ENCODE measurements at places on chromosomes 6 and 20.

- DNase-seq: no peak
Measured at GRCh38 chr6:28115799-28116198, 8.6 kb upstream of the ZSCAN16 start.

DNA sequence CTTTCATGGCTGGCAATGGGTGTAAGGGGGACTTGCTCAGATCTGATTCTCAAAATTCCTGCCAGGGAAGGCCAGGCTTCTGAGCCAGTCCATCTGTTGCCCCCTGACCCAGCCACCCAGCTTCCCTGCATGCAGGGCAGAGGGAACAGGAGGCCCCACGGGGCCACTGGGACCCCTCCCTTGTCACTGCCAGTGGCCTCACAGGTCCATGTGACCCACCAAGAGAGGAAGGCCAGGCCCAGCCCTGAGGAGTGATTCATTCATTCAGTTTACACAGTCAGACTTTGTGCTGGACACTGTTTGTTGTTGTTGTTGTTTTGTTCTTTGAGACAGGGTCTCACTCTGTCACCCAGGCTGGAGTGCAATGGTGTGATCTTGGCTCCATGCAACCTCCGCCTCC, 39.5 kb downstream of the UBE2V1 start:
- DNase-seq: no peak

DNA sequence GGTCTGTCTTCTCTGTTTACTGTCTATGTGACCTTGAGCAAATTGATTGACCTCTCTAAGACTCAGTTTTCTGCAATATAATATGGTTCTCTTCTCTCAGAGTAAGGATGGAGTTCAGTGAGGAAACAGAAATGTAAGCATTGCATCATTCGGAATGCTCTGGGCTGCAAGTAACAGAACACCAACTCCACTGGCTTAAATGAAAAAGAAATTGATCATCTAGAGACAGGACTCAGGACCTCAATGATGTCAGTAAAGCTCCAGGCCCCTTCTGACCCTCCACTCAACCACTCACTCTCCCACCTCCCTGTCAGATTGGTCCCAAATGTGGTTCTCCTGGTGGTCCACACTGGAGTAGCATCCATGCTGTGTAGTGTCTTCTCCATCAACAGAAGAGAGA, 31.9 kb downstream of the FAM110A start:
- DNase-seq: no peak

DNA sequence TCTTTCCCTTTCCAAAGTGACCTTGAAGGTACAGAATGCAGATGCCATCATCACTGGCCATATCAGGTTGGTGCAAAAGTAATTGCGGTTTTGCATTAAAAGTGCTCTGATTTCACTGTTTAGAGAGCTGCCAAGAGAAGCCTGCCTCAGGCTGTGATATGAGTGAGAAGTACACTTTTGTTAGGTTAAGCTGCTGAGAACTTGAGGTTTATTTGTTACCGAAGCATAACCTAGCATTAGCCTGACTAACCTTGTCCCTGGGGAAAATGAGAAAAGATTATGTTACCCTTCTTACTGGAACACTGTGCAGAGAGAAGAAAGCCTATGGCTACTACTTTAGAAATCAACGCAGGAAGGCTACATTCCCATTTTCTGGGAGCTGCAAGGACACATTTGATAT, 70.5 kb upstream of the RBM24 start:
- no peak for DNase-seq

GRCh38 chr6:33433544-33434191, 13.8 kb downstream of the SYNGAP1 start:
- no peak for DNase-seq

GRCh38 chr20:35274172-35275092, 3.5 kb downstream of the MMP24OS start:
- no peak for DNase-seq

GRCh38 chr6:97465877-97466561, 183.0 kb upstream of the MMS22L start:
- no peak for DNase-seq

GRCh38 chr20:44406572-44407137, 51.2 kb downstream of the HNF4A start:
- DNase-seq: no peak

- DNase-seq: no peak
Measured at GRCh38 chr6:79670789-79671188, 39.7 kb downstream of the SH3BGRL2 start.

DNA sequence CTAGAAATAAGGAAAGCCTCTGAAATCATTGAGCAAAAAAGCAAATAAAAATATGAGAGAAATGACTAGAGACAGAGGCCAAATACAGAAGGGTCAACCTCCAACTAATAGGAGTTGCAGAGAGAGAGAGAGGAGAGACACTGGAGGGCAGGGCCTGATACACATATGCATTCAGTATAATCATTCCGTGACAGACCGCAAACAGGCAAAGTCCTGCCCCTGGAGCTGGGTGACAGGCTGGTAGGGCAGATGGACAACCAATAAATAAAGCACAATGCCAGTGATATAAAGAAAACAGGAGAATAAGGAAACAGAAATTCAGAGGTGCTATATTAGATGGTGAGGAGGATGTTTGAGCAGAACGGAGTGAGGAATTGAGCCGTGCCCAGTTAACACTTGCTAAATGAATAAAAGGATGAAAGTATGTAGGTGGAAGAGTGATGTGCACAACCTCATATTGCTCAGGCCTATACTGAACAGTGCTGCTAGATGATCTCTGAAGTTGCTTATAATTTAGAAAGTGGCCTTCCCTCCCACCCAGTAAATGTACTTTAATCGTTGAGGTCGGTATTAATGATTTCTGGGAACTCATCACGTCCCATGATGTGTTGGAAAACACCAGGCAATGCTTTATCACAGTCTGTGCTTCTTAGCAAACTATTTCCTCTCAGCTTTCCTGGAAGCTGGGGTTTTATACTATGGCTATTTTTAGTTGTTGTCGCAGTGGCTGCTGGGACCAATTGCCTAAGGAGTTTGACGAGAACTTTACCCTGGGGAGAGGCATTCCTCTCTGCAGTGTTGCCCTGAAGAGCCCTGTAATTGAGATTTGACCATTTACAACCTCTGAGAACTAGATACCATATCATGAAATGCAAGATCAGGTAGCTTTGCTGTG, 37.6 kb upstream of the CLIC5 start:
- no peak for DNase-seq

- no peak for DNase-seq
Measured at GRCh38 chr6:3871515-3871914, 22.3 kb downstream of the FAM50B start.

GRCh38 chr6:167679790-167680604, 146.7 kb upstream of the AFDN start:
- DNase-seq: no peak

DNA sequence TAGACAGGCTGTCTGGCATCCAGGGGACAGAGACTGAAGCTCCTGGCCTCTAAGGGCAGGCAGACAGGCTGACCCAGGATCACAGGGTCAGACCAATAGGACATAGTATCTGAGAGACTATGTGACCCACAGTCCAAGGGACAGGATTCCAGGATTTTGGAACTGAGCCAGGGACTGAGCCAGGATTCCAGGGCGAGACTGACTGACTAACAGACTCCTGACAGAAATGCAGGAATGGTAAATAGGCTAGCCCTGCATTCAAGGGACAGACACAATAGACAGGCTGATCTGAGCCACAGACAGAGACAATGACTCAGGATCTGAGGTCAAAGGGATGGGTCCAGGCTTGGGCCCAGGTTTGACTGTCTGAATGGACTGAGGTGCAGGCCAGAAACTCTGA, 19.8 kb downstream of the XKR7 start:
- no peak for DNase-seq

GRCh38 chr6:143885116-143885515, 20.8 kb downstream of the ZC2HC1B start:
- no peak for DNase-seq

DNA sequence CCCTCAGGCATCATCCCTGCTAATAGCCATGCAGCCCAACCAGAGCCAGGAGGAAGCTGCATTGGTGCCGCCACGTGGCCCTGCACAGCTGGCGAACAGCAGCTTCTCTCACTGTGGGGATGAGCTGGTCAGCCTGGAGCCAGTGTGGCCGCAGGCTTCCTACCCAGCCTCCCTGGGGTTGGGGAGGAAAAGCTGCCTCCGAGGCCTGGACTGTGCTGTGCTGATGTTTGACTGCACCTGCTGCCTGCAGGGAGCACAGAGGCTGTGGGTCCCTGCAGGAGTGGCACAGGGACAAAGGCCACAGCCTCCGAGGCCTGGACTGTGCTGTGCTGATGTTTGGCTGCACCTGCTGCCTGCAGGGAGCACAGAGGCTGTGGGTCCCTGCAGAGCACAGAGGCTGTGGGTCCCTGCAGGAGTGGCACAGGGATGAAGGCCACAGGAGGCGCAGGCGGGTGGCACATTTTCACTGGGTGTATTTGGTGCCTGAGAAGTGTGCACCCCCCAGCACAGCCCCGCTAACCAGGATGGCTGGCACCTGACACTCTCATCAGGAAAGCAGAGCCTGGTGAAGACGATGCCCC, 83.9 kb downstream of the DLL1 start:
- no peak for DNase-seq

- DNase-seq: no peak
Measured at GRCh38 chr6:71134929-71135642, 153.5 kb upstream of the OGFRL1 start.

- no peak for DNase-seq
Measured at GRCh38 chr6:154648888-154649205, 84.4 kb upstream of the SCAF8 start.

GRCh38 chr20:58005581-58006345, 222.7 kb downstream of the ANKRD60 start:
- DNase-seq: no peak

DNA sequence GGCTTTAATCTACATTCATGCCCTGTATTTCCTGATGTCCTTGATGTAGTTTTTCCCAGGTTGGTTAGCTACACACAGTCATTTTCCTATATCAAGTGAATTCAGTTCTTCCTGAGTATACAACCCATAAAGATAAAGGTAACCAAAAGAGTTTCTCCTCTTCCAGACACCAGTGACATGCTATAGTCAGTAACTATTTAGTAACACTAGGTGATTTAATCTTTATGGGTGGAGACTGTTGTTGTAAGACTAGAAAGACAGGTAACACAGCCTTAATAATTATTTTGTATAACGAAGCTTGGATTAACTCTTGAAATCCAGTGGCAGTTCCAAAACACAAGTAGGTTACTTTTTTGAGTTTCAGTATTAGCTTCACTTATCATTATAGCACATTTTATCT, 17.6 kb downstream of the MCUR1 start:
- no peak for DNase-seq

- no peak for DNase-seq
Measured at GRCh38 chr20:63062188-63063140, 55.7 kb upstream of the BHLHE23 start.

- no peak for DNase-seq
Measured at GRCh38 chr6:37038292-37039198, 33.1 kb downstream of the FGD2 start.

- no peak for DNase-seq
Measured at GRCh38 chr6:4039348-4039747, 39.6 kb downstream of the FAM217A start.

- no peak for DNase-seq
Measured at GRCh38 chr6:48714699-48715098, 603.7 kb upstream of the PTCHD4 start.

DNA sequence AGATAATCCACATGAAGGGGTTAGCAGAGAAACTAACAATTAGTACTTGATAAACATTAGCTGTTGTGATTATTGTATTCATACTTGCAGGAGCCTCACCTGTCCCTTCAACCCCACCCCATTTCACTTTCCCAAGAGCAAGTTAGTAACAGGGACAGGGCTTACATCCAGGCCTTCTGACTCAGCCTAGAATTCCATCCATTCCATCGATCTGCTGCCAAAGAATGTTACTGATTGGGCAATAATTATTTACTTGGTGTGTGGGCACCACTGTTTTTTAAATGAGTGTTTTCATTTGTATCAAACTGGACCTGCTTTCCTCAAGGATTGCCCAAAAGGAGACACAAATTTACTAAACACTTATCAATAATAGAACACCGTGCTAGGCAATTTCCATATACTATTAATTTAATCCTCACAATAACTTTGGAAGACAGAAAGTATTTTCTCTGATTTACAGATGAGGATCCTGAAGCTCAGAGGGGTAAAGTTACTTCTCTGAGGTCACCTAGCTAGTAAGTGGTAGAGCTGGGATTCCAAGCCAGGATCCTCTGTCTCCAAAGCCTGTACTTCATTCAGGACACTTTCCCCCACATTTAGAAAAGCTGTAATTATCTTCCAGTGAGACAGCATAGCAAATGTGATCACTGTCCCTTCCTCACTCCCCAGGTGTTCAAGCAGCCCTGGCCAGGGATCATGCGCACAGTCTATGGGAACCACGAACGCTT, 32.8 kb downstream of the GSS start:
- no peak for DNase-seq

GRCh38 chr20:31595380-31595653, 9.8 kb upstream of the ID1 start:
- DNase-seq: no peak

- no peak for DNase-seq
Measured at GRCh38 chr20:20793591-20793990, 81.1 kb upstream of the RALGAPA2 start.

DNA sequence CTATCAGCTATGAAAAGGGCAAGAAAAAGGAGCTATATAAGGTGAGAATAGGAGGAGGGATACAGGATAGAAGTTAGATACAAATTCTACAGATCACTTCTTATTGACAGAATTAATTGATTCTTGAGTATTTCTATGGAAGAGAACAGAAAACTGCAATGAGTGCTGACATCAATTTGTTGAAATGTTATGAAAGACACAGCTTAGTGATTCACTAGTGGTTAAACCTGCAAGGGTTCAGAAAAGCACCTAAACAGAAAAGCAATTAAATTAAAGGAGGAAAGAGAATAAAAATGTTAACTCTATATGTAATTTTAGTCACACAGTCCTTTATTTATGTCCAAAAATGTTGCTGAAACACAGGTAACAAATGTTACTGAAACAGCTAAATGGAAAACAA, 254.4 kb upstream of the RUNX2 start:
- no peak for DNase-seq

DNA sequence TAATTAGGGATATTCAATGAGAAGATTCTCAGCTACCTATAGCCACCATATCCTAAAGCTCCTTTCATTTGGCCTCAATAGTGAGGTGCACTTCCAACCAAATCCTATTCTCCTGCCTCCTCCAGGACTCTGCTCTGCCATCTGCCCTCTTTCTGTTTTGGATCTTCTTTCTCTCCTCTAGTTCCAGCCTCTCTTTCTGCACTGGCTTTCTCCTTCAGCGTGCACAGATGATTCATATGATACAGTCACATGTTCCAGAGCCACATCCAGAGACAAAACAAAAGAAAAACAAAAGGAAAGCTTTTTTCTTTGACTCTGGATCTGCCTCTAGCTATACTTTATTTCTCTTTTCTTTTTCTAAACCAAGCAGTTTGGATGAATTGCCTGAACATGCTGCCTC, 531.9 kb upstream of the MAN1A1 start:
- no peak for DNase-seq

GRCh38 chr20:58829531-58829941, 21.2 kb downstream of the GNAS-AS1 start:
- no peak for DNase-seq

DNA sequence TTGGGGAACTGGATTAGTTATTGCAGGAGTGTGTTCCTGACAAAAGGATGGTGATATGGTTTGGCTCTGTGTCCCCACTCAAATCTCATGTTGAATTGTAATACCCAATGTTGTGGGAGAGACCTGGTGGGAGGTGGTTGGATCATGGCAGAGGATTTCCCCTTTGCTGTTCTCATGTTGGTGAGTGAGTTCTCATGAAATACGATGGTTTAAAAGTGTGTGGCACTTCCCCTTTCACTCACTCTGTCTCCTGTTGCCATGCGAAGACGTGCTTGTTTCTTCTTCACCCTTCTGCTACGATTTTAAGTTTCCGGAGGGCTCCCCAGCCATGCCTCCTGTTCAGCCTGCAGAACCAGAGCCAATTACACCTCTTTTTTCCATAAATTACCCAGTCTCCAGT, 16.2 kb upstream of the TREM1 start:
- no peak for DNase-seq

Measured in stimulated activated CD8-positive, alpha-beta memory T cell treated with anti-CD3 and anti-CD28 coated beads, Interleukin-7, amount 100 ng/mL, for 48 hours (primary cell).